ENCODE measurements at places on chromosomes 11 and 22.

- no peak for DNase-seq
Measured at GRCh38 chr11:26227301-26227746, 104.6 kb upstream of the ANO3 start.

- no peak for DNase-seq
Measured at GRCh38 chr11:96185220-96185768, 157.7 kb downstream of the MAML2 start.

DNA sequence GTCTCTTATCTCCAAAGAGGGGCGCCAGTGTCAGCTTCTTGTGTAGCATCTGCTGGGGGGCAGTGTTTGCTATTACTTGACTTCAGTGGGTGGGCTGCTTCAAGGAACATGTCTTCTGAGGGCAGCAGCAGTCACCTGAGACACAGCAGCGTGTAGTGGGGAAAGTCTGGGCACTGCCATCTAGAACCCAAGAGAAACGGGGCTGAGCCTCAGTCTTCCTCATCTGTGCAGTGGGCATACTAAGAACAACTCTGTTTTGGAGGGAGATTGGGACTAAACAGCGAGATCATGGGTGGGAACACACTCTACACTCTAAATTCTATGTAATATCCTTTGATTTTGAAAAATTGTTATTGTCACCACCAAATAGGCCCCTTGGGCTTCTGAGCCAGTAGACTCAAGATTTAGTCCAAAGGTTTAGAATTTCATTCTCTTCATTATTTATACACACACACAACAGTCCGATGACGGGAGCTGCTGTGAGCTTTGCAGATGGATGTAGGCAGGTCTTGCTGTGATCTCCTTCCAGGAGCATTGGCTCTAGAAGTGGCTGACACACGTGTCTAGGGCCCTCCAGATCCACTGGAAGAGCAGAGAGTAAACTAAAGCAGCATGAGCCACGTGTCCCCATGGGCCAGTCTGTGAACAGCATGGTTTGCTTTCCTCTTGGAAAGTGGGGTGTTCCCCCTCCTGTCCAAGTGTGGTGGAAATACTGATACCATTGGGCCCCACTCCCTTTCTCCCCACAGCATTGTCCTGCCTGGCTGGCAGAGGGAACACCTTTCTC is 51.8 kb downstream of the TRAF6 start:
- DNase-seq: no peak

GRCh38 chr11:45560913-45561281 is 104.5 kb downstream of the CHST1 start:
- DNase-seq: no peak

- no peak for DNase-seq
Measured at GRCh38 chr22:46968848-46969247, 206.4 kb downstream of the TBC1D22A start.

GRCh38 chr11:86932924-86933875 is 22.0 kb downstream of the FZD4 start:
- DNase-seq: no peak

GRCh38 chr11:116680349-116681125 is 92.2 kb downstream of the BUD13 start:
- DNase-seq: no peak

DNA sequence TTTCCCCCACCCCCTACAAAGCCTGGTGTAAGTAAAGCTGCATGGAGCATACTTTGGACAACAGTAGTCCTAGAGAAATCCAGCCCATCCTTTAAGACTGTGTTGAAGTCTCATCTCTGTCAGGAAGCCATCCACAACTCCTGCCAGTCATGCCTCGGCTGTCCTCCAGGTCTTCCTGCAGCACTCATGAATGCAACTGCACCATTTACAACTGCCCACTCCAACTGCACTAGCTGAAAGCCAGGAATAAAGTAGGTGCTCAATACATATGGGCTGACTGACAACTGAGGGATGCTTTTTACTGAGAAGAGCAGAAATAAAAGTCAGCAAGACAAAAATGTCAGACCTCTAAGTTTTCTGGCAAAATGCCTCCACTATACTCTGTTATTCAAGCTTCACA is 27.4 kb downstream of the IL18BP start:
- DNase-seq: no peak

DNA sequence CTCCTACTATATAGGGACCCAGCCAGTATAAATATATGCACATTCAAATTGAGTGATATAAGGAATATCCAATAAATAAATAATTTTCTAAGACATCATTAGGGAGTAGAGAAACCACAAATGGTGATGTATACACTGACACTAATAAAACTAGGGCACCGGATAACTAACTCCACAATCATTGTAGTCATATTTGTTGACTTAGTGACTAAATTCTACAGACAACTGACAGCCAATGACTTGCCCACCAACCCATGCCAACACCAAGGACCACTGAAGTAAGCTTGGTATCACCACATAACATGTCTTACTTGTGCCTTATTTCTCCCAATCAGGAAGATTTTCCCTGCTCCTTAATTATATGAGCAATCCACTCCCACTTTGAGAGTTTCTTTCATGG is 139.6 kb upstream of the TRPC6 start:
- no peak for DNase-seq

DNA sequence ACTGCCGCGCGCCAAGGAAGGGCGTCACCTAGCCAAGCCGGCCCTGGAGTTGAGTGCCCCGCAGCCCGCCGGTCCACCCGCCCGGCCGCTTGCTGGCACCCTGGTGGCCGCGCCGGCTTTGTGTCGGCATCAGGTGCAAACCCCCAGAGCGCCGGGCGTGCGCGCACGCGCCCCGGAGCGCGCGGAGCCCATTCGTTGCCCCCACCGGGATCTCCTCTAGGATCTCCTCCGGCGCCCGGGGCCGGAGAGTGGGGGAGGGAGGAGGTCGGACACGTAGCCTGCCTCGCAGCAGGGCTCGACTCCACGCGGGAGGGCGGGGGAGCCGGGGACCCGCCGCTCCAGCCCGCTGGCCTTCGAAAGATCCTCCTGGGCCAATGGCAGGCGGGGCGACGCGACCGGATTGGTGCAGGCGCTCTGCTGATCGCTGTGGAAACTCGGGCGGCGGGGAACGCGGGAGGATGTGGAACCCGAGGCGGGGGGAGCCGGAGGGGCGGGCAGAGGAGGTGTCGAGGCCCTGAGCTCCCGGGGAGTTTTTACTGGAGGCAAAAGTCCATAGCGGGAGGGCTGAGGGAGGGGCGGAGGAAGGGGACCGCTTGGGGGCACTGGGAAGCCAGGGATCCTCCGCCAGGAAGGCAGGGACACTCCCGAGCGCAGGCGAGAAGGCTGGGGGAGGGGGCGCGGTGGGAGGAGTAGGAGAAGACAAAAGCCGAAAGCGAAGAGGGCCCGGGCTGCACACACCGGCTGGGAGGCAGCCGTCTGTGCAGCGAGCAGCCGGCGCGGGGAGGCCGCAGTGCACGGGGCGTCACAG is at the start of gene FADS2:
Gene FADS2, plus strand, starts transcription at position 730 of the 808 bp plus-strand sequence. CDS start 91 bp downstream, outside the sequence.
- peak; percentile 29 for DNase-seq

DNA sequence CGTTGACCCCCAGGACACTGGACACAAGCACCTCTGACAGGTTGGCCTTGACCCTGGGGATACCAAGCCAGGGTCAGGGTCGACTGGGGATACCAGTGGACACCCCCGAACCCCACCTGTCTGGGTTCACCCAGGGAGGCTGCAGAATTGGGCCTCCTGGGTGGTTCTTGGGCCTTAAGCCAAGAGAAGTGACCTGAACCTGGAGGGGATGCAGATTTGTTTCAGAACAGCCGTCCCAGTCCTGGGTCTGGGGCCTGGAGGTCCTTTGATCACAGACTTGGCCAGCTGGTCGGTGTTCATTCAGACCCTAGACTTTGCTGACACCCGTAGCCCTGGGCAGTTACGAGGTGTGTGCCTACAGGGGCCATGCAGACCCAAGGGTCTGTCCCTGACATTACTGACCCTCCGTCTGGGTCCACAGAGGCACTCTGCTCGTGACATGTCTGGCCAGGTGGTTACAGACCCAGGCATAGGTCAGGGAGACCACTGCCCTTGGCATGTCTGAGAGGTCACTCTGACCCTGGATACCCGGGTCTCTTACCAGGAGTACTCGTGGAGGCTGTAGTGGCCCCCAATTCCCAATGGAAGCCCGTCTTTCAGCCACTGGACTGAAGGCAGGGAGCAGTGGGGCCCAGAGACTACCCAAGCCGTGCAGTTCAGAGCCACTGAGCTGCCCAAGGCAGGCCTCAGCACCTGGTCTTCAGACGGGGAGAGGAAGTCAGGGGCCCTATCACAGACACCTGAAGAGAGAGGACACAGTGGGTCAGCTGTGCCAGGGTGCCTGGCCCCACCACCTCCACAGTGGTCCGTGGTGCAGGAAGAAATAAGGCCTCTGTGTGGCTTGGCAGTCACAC is 6.4 kb downstream of the SIGIRR start:
- no peak for DNase-seq

- no peak for DNase-seq
Measured at GRCh38 chr22:35229865-35230264, 27.4 kb upstream of the HMGXB4 start.

DNA sequence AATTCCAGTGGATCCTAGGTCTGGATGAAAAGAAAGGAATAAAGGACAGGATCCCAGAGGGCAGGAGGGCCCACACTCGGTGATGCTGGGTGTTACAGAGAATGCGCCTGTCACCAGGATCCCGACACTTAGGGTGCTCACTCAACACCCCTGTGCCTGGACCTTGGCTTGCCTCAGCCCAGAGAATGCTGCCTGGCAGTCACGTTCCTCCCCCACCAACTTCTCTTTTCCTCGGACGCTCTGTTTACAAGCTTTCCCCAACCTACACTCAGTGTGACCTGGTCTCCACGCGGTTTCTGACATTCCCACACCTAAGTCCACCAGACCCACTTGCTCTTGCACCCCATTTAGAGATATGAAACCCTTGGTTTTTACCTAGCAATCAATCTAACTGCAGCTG is 38.0 kb upstream of the ETS1 start:
- DNase-seq: no peak

DNA sequence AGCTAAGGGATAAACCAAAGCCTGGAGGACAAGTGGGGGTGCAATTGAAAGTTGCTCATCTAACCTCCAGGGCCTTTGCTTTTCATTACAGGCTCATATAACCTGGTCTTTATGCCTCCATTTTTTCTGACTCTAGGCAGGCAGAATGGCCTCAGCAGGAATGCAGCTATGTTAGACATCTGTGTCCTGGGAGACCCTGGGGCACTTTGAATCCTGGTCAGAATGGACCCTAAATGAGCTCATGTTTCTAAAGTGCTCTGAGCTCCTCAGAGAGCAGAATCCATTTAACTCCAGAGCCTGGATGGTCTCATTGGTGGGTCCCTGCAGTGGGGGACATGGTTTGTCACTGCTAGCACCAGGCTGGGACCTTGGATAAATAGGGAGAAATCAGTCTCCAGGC is 177.3 kb downstream of the KIRREL3 start:
- DNase-seq: no peak

DNA sequence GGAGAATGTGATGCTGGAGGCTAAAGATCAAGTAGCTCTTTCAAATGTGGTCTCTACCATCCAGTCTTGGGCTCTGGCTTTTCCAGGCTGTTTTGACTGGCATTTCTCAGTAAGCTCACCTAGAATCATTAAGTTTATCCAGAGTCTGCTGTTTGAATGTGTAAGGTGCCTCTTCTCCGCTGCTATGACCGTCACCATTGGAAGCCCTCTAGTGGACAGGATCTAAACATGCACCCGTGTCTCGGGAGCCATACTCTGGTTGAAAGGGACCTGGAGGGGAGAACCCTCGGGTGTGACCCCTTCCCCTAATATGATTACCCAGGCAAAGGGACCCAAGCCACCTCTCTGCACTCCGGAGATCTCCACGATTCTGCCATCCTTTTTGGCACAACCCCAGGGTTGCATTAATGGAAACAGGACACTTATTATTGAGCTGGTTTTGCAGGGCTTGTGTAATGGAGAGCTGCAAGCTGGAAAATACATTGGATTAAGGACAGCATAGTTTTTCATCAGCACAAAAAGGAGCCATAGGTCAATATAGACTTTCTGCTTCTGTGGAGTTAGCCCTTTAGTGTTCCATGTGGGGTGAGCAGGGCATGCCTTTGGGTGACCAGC is 191.0 kb upstream of the LARGE1 start:
- DNase-seq: no peak

DNA sequence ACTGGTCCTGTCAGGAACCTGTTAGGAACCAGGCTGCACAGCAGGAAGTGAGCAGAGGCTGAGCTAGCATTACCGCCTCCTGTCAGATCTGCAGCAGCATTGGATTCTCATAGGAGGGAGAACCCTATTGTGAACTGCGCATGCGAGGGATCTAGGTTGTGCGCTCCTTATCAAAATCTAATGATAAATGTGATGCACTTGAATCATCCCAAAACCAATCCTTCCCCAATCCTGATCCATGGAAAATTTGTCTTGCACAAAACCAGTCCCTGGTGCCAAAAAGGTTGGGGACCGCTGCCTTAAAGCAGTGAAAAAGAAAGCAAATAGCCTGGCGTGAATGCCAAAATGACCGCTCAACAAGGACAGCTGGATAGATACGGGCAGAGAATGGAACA is 1.9 kb upstream of the ARAP1 start:
- DNase-seq: no peak

- no peak for DNase-seq
Measured at GRCh38 chr11:102111787-102112508, 1.7 kb downstream of the YAP1 start.

DNA sequence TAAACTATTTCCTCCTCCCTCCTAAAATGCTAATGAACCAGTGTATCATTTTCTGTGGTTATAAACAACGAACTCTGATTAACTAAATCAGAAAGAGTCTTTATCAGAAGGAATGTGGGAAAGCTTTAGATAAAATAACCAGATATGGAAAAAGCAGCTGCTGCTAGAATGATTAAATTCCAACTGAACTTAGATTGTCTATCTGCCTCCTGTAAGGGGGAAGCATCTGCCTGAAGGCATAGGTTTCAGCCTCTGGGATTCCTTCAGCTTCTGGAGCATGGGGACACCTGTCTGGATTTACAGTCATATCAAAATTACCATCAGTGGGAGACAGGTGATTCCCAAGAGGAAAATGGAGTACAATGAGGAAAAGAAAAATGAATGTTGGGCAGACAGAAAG is 1095.5 kb upstream of the CCDC90B start:
- DNase-seq: no peak

GRCh38 chr11:131561501-131561900 is 191.1 kb downstream of the NTM start:
- no peak for DNase-seq

GRCh38 chr11:119854521-119854920 is 125.5 kb upstream of the NECTIN1 start:
- DNase-seq: no peak

GRCh38 chr11:99271527-99271926 is 250.8 kb downstream of the CNTN5 start:
- DNase-seq: no peak

DNA sequence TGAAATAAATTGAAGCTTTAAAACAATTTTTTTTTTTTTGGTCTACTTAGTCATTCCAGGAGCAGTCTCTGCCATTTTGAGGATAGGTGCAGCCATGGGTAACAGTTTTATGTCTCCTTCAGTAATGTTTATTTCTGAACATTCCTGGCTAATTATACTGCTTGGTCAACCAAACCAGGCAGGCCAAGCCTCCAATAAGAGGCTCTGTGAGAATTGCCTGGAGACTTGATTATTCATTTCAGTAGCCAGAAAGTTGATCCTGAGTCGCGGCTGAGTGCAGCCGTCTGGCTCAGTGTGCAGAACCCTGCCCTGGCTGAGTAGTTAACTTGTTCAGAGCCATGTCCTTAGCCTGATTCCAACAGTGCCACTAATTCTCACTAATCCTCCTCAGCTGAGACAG is 364.0 kb upstream of the FAT3 start:
- DNase-seq: no peak

GRCh38 chr22:22429369-22430108 is 79.0 kb downstream of the ZNF280B start:
- DNase-seq: no peak

GRCh38 chr11:61507012-61507768 is 1.4 kb upstream of the LRRC10B start:
- no peak for DNase-seq
